ENCODE measurements at places on chromosomes 1 and 21.

DNA sequence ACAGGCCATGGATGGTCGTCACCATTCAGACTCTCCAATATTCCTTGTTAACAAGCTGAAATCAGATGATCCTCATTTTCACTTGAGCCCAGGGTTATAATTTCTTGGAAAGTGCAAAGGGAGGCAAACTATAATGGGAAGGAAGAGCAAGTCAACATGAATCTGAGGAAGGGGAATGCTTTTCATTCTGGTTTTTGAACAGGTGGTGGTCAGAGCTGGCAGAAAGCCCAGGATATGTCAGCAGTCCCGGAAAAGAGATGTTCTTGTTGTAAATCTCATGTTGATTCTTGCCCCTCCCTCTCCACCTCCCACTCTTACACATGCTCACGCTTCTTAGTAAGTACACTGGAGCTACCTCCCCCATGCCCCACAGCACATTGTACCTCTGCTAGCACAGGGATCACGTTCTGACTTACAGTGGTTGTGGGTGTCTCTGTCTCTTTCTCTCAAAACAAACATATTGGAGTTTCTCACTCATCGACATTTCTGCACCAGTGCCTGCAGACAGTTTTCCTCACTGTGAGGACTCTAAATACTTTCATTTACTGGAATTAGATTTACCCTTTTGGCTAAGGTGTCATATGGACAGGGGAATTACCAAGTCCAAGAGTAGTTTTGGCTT, 77.6 kb downstream of the XCL2 start:
- peak; percentile 33 for DNase-seq

DNA sequence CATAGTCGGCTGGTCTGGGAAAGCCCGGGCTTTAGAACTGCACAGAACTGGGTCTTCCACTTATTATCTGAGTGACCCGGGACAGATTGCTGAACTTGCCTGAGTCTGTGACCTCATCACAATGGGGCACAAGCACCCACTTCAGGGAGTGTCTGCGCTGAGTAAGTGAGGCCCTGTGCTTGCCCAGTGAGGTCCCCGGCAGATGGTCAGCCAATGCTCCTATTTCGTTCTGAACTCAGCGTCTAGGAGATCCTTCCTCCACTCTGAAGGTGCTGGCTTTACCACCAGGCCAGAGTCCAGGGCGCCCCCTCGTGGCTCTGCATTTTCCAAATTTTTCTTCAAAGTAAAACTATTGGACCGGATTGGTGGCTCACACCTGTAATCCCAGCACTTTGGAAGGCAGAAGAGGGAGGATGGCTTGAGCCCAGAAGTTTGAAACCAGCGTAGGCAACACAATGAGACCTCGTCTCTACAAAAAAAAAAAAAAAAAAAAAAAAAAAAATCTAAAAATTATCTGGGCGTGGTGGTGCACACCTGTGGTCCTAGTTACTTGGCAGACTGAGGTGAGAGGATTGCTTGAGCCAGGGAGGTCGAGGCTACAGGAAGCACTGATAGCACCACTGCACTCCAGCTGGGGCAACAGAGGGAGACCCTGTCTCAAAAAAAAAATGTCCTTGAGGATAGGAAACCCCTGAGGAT, 61.7 kb downstream of the FCRL5 start:
- DNase-seq, result peak; percentile 57

DNA sequence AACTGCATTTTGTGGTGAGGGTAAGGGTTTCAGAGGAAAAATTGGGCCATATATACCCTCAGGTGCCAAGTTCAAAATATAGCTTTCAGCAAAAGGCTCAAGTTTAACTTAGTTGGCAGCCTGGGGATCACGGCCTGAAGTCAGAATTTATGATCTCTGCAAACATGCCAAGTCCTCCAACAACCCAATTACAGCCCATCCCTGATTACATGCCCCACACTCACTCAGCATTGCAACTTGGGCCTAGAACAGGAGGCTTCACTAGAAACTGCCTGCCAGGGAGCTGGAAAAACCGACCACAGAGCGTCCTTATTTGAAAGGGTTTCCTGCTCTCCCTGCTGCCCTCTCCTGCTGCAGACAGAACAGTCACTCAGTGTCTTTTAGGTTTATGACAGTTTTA, 12.4 kb downstream of the FYB2 start:
- no peak for DNase-seq

GRCh38 chr21:32826329-32827167, 55.0 kb upstream of the PAXBP1 start:
- DNase-seq, result peak; percentile 48

DNA sequence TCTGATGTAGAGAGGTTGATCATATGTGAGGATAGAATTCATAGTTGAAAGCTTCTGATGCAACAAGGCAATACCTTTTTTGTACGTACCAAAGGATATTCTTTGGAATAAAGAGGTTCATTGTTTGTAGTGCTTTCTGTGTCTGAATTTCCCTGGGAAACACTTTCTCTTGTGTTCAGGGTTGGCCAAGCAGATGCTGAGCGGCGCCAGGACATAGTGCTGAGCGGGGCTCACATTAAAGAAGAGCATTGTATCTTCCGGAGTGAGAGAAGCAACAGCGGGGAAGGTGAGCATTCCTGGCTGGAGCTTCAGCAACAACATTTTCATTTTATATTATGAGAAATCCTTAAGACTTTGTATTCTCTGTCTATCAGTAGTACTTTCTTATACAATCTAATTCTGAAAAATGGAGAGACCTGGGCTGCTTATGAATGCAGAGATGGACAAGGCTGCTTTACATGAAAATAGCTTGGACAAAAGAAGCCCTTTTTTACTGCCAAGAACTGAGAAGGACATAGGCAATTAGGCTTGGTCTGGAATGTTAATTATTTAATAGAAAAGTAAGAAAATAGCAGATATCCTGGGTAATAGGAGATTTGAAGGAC, 85.2 kb downstream of the KIF1B start:
- DNase-seq, result no peak

- no peak for DNase-seq
These were observed 15.3 kb downstream of the ERI3 start for GRCh38 chr1:44339731-44340130.

DNA sequence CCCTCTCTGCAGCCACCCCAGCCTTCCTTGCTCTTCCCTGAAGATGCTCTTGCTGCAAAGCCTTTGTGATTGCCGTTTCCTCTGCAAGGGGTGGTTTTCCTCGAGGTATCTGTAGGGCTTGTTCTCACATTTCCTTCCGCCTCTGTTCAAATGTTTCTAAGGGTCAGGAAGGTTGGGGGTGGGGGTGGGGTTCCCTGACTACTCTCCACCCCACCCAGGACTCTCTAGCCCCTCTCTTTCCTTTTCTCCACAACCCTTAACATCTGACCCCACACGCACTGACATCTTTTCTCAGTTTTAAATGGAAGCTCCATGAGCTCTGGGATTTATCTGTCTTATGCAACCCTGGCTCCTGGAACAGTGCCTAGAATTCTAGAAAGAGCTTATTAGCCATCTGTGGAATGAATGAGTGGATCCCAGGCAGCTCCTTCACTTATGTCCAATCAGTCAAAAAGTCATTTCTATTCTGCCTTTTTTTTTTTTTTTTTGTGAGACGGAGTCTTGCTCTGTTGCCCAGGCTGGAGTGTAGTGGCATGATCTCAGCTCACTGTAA, 27.3 kb upstream of the ZNF362 start:
- DNase-seq, result no peak

- DNase-seq, result no peak
These were observed 2.5 kb upstream of the POGK start for GRCh38 chr1:166836733-166837132.

- DNase-seq, result no peak
These were observed 18.9 kb downstream of the RUSC1 start for GRCh38 chr1:155339515-155340097.

- DNase-seq, result no peak
These were observed 22.0 kb downstream of the PRPF38A start for GRCh38 chr1:52426371-52426770.
